Small intestine (tissue), 16 donors: ENCODE measurements at places on chromosomes 3 and 15. TPM values are rescaled to one million over a fixed set of nuclear protein-coding genes. Genes with fewer than 3 reads are reported as not detected.

DNA sequence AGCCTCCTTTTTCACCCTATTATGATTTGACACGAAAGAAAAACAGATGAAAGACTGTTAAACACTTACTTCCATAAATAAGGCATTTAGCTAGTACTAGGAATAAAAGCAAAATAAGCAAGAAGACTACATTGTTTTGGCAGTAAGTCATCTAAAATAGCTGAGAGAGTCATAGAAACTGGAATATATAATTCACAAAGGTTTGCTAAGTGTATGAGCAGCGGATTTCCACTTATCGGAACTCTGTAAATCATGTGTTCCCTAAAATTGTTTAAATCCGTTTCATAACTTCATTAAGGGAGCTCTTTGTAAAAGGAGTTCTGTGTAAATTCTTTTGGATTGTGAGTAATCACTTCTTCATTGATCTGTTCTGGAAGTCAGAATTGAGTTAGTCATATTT is 202.5 kb upstream of the CBLB start:
- H3K4me1 ChIP-seq = no peaks in the 10 kb centered on the region
- H3K27ac ChIP-seq = no peak overlapping the region
- no peaks in the 10 kb centered on the region for H3K27me3 ChIP-seq
- H3K4me3 ChIP-seq = no peak overlapping the region

- H3K4me1 ChIP-seq = no peaks in the 10 kb centered on the region
- no peaks in the 10 kb centered on the region for H3K36me3 ChIP-seq
- peak; percentile 54 for DNase-seq
- no peaks in the 10 kb centered on the region for H3K27me3 ChIP-seq
- H3K4me3 ChIP-seq = no peak overlapping the region
Measured at GRCh38 chr3:69425249-69425648, 39.4 kb upstream of the FRMD4B start.

OR5K2 gene
- 0.10 TPM for polyA plus RNA-seq

SLC2A2 gene
- 24.6 TPM for polyA plus RNA-seq

GOLGA8S gene
- 0.16 TPM for polyA plus RNA-seq
